ENCODE measurements at places on chromosomes 4 and X.

DNA sequence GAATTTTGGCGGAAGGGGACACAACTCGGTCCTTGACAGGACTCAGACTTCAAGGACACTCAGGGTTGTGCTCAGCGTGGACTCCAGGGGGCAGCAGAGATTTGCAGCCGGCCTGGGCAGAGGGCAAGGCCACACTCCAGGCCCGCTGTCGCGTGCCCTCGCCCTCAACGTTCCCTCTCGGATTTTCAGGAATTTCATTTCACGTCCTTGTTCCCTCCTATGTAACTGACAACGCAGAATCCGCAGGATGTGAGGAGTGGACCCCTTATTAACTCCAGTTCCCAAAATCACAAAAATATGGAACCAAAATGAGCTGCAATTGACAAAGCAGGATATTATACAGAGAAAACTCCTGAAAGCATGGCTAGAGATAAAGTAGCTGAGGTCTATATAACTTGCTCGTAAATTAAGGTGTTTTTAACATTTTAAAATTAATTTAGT is 21.0 kb upstream of the DCTD start:
- peak; percentile 2 for DNase-seq

GRCh38 chrX:15158350-15158735 is 111.5 kb downstream of the ASB9 start:
- no peak for DNase-seq

DNA sequence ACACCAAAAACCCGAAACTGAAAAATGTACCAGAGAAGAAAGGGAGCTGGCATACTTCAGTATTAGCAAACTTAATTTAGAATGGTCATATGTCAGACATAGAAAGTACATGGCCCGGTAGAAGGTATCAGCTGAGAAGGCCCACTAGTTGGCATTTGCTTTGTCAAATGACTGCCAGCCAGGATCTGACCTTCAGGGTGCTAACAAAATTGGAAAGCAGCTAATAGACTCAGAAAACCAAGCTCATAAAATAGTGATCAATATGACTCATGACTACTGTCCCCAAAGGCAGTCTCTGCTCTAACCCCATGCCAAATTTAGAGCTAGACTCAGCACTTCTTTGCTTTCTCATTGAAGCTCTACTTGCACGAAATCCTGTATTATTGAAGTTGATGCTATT is 342.7 kb downstream of the PDGFC start:
- no peak for DNase-seq

GRCh38 chrX:149069899-149070298 is 435.2 kb downstream of the IDS start:
- no peak for DNase-seq

- no peak for DNase-seq
Measured at GRCh38 chrX:154135458-154136229, 8.4 kb upstream of the OPN1LW start.

GRCh38 chr4:95428291-95429070 is 120.3 kb downstream of the UNC5C start:
- DNase-seq, result no peak

- no peak for DNase-seq
Measured at GRCh38 chr4:43781125-43781524, 667.5 kb downstream of the KCTD8 start.

DNA sequence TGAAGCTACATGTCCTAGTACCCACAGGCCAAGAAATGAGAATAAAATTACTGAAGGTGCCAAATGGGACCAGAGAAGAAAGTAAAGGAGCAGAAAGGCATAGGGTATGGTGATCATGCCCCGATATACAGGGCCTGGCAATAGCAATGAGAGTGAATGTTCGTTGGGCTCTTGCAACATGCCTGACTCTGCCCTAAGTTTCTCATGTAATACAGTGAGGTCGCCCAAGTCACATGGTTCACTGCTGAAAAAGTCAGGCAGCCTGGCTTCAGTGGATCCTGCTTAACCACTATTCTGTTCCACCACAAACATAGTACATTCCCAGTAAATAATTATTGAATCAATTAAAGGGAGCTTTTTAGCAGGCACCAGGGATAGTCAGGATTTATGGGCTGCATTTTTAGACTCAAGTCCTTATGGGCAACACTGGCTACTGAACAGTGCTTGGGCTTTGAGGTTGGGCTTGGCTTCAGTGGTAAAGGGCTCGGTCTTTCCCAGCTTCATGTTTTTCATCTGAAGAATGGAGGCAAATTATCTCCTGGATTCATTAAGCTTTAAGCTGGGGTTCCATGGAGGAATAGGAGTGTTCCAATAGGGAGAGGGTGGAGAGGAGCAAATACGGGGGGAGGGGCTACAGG is 67.1 kb upstream of the ZNF518B start:
- DNase-seq, result no peak

GRCh38 chr4:109648266-109648996 is 54.8 kb downstream of the CASP6 start:
- no peak for DNase-seq

GRCh38 chrX:93868289-93868965 is 194.4 kb downstream of the FAM133A start:
- no peak for DNase-seq

Measured in anterior cingulate cortex (tissue), 58 donors.